ENCODE measurements at places on chromosomes 7 and 10.

- no peak for DNase-seq
These were observed 58.2 kb downstream of the GLRX3 start for GRCh38 chr10:130194194-130194990.

DNA sequence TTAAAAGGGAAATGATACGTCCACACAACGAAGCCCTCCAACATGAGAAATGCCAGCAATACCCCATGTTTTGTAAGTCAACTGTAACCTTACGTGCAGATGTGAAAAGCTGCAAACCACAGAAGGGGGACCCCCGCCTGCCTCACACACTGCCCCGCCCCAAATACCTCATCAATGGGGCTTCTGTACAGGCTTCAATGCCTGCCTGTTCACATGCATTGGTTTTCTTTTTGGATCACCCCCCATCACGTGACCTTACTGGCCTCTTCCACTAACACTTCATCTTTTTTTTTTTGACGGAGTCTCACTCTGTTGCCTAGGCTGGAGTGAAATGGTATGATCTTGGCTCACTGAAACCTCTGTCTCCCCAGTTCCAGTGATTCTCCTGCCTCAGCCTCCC is 224.0 kb downstream of the TNS3 start:
- no peak for DNase-seq

GRCh38 chr7:81128011-81128410 is 209.2 kb upstream of the SEMA3C start:
- DNase-seq = no peak

DNA sequence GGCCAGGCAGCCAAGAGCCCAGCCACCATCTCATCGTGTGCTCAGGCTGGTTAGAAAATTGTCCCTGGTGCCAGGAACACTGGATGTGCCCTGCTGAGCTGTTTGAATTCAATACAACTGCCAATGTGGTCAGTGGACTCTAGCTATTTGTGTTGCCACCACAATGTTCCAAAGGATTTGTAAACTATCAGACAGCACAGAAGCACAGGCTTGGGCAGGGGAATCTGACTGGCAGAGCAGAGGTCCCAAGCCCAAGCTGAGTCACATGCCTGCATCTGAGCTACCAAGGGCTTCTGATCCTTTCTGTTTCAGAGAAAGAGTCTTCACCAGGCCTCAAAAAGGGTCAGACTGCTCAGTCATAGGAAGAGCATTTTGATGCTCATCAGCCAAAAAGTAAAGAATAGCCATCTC is 232.1 kb upstream of the SEMA3C start:
- DNase-seq = no peak

- no peak for DNase-seq
These were observed 2.2 kb downstream of the GTF2IRD1 start for GRCh38 chr7:74455928-74456327.

DNA sequence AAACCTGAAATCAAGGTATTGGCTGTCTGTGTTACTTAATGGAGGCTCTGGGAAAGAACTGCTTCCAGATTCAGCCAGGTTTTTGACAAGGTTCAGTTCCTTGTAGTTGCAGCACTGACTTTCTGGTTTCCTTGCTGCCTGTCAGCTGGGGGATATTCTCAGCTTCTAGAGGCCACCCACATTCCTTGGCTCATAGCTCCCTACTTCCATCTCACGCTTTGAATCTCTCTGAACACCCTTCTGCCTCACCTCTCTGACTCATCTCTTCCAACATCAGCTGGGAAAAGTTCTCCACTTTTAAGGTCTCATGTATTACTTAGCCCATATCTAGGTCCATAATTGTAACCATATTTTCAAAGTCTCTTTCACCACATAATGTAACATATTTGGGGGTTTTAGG is 22.9 kb upstream of the GPR22 start:
- DNase-seq = no peak

DNA sequence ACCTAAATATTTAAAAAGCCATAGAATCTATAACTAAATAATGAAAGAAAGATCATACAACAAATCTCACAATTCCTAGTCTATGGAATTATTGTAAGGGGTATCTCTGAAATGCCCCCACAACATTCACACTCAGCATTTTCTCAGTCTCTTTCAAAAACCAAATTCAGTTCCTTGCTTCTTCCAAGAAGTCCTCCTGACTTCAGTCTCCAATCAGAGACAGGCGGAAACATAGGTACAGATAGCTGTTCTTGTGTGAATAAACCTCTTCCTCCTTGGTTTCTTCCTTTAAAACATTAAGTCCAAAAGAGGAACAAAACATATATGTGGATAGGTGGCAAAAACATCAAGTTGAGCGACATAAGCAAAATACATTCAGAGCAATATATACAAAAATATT is 13.9 kb upstream of the FBXW4 start:
- DNase-seq = no peak

GRCh38 chr10:78301481-78301880 is 267.8 kb downstream of the RPS24 start:
- DNase-seq = no peak

- DNase-seq = no peak
These were observed 423.2 kb downstream of the PTPRN2 start for GRCh38 chr7:158164101-158165095.

DNA sequence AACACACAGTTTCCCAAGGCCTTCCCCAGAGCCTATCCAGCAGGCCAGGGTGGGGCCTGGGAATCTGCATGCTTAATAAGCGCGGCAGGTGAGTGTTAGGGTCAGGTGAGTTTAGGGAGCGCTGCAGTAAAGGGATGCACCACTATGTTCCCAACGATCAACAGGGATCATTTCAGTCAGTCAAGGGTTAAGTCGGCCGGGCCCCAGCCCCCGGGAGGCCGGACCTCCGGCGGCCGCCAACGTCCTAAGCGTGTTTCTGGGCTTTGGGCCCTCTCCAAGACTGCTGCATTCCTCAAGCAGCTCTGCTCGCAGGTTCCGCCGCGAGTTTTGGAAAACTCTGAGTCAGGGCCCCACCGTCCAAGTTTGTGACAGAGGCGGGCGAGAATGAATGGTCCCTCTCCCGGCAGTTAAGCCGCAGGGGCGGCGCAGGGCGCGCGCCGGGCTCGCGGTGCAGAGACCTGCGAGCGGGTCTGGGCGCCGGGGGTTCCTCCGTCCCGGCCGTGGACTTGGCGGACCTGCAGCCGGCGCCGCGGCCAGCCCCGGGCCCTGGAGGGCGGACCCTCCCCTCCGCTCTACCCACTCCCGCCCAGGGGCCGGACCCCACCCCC is 81.6 kb downstream of the ARHGAP22 start:
- DNase-seq = no peak

DNA sequence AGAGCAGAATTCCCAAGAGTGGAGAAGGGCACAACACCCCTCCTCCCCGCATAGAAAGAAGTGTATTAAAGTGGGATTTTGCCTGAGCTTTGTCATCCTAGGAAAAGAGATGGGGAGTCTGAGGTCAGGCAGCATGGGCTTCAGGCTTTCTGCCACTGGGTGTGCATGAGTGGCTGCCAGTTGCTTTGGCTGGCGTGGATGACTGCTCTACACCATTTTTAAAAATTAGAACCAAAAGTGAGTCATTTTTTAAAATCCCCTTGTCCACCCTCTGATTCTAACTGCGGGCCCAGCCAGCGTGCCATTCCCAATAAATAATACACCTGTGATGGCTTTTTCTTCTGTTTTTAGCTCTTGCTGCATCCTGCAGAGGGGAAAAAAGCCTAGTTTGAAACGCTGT is 13.4 kb downstream of the SLC29A3 start:
- DNase-seq = no peak

- no peak for DNase-seq
These were observed 11.0 kb upstream of the PDCD4 start for GRCh38 chr10:110860576-110861241.

DNA sequence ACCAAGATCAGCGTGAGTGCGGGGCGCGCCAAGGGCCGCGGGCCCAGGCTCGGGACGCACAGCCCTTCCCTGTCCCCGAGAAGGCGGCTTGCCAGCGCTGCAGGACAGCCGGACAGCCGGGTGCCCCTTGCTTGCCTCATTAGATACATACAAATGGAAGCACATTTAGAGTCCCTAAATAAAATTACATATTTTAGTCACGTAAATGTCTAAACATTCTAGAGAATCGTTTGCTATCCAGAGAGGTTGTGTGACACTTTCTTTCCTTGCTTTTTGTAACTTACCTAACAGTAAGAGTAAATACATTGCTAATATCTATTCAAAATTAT is 4.8 kb downstream of the VSTM2A start:
- no peak for DNase-seq

- DNase-seq = no peak
These were observed 171.1 kb upstream of the KLF6 start for GRCh38 chr10:3955955-3956617.

DNA sequence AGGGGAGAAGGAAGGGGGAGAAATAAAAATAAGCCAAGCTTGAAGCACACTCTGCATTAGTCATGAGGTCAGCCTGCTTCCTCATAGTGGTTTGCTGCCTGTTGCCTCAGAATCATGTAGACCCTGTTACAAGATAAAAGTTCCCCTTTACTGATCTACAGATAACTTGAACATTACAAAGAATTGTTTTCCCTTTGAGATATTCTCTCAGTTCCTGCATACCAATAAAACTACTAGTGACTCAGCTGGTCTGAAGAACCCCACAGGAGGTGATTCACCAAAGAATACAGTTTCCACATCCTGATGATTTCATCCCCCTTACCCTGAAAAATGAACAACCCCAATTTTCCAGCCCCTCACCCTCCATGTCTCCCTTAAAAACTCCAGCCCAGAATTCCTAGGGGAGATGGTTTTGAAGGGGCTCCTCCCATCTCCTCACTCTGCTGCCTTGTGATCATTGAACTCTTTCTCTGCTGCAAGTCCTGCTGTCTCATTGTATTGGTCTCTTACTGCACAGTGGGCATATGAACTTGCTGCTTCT is 31.5 kb upstream of the NRP1 start:
- DNase-seq = peak; percentile 69
